ENCODE measurements at places on chromosomes 5 and 9.

GRCh38 chr5:102663749-102664530, 91.2 kb upstream of the PAM start:
- DNase-seq, result no peak

- DNase-seq, result peak; percentile 93
These were observed 8.1 kb downstream of the NDST1 start for GRCh38 chr5:150516011-150516410.

GRCh38 chr5:88230546-88231066, 38.0 kb downstream of the TMEM161B start:
- no peak for DNase-seq

DNA sequence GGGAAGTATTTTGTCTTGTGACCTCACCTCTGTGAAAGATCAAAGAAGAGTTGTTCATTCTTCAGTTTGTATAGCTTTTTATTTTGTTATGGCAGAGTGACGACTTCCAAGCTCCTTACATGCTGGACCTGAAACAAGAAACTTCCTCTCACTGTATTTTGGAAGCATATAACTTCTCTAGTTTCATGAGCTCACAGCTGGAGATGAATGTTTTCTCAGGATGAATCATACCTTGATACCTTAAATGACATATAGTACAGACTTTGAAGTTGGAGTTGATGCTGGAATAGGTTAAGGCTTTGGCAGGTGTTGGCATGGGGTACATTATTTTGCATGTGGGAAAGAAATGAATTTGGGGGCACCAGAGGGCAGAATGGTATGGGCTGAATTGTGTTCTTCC, 112.5 kb downstream of the SLC25A46 start:
- DNase-seq, result no peak

GRCh38 chr9:127884976-127885490, 7.6 kb upstream of the AK1 start:
- no peak for DNase-seq

GRCh38 chr9:70747261-70747718, 332.8 kb upstream of the KLF9 start:
- DNase-seq, result no peak

GRCh38 chr9:131965841-131966240, 113.8 kb downstream of the MED27 start:
- no peak for DNase-seq

DNA sequence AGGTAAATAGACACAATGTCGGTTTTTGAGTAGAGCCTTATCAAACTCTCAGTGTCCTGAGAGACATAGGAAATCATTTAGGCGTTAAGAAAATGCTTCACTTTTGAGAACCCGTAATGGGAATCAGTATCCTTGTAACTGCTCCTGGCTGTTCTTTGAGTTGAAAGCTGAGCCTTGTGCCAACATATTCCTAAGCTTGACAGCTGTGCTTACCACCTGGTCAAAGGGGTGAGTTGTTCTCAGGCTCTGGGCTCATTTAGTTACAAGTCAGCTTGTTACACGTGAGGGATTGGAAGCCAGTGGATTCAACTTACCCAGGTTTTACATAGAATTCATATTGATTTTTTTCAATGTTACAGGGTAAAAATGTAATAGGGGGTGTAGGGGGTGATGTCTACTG, 145.9 kb downstream of the GABRB2 start:
- DNase-seq, result no peak

GRCh38 chr9:73179589-73179988, 27.9 kb downstream of the ANXA1 start:
- no peak for DNase-seq

DNA sequence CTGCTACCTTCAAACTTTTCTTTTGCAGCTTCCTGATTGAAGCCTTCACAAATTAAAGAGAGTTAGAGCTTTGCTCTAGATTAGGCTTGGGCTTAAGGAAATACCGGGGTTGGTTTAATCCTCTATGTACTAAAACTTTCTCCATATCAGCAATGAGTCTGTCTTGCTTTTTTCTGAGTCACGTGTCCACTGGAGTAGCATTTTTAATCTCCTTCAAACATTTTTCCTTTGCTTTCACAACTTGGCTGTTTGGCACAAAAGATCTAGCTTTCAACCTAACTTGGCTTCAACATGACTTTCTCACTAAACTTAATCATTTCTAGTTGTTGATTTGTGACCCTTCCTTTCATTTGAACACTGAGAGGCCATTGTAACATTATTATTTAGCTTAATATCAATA, 261.6 kb downstream of the PLK2 start:
- no peak for DNase-seq

DNA sequence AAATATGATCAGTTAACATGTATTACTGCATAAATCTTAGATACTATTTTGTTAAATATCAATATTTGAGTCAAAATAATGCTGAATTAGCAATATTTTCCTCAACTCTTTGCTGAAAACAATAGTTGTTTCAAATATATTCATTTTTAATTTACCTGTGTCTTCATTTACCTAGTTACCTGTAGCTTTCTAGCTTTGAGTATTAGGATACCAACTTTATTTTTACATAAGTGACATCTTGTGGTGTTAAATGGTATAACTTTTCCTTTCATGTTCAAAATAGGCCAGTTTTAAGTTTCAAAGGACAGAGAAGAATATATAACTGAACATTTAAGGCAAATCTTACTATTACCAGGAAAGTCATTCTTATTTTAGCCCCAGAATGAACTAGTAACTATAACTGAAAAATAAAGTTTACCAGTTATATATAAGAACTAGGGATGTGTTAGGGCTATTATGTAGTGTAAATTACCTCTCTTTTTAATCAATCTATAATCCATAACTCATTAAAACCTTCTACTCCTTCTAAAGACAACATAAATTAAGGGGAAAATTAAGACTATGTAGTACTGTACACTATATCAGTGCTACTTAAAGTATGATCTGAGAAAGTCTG, 25.3 kb downstream of the AP3B1 start:
- DNase-seq, result peak; percentile 49

- DNase-seq, result no peak
These were observed 114.6 kb downstream of the MRPL36 start for GRCh38 chr5:1685066-1685465.

DNA sequence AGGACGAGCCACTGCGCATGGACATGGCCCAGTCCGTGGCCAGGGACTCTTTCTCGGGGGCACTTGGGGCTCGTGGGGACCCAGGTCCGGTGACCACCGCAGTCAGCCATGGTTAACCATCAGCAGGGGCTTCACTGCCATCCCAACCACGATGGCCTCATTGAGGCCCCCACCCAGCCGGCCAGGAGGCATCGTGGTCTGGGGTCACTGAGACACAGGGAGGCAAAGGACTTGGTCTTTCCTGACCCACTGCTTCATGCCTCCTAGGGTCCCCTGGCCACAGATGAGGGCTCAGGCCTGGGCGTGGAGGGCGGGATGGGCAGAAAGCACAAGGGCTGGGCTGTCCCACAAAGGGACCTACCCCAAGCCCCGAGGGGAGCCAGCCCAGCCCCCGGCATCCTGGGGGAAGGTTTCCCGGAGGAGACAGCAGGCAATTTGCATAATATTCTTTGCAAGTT, 6.6 kb downstream of the NACC2 start:
- no peak for DNase-seq

- no peak for DNase-seq
These were observed 588.9 kb upstream of the TLE4 start for GRCh38 chr9:78982849-78983248.

DNA sequence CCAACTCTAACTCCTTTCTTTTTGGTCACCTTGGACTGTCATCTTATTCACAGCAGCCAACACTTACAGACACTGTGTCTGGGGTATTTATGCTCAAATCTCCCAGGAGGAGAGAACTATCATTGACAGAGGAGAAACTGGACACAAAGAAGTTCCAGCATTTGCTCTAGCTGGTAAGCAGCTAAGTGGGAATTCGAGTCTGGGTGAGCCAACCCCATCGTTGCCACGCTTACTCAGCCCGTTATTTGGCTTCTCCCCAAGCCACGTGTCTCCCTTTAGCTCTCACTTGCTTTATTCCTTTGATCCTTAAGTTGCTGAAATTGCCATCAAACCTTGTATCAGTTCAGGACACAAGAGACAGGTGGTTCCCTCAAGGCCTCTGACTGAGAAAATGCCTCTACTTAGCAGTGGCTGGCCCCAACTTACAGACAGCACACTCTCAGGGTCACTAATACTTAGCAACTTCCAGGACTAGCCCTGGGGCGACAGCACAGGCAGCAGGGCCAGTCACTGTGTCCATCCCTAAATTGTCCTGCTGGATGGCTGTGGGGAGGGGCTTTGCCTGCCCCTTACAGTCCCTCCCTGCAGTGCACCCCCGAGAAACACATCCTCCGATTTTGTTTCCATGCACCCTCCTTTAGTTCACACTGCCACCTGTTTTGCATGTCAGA, 1.4 kb downstream of the SLC36A2 start:
- DNase-seq, result no peak

DNA sequence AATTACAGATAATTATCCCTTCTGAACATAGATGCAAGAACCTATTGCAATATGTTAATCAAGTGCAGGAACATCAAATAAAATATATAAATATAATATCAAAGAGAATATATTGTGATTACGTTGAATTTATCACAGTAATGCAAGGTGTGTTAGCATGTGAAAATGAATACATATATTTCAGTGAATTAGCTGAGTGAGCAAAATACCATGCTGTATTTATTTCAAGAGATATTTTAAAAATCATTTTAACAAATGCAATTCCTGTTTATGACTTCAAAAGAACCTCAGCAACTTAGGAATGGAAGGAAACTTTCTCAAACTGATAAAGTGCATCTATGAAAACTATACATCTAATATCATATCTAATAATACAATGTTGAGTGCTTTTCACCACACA, 856.9 kb upstream of the PTPRD start:
- no peak for DNase-seq

- no peak for DNase-seq
These were observed 63.6 kb downstream of the CCDC192 start for GRCh38 chr5:127766676-127767335.

- DNase-seq, result no peak
These were observed 120.2 kb downstream of the CARTPT start for GRCh38 chr5:71839096-71839884.

GRCh38 chr9:16407617-16408016, 462.9 kb downstream of the BNC2 start:
- no peak for DNase-seq

DNA sequence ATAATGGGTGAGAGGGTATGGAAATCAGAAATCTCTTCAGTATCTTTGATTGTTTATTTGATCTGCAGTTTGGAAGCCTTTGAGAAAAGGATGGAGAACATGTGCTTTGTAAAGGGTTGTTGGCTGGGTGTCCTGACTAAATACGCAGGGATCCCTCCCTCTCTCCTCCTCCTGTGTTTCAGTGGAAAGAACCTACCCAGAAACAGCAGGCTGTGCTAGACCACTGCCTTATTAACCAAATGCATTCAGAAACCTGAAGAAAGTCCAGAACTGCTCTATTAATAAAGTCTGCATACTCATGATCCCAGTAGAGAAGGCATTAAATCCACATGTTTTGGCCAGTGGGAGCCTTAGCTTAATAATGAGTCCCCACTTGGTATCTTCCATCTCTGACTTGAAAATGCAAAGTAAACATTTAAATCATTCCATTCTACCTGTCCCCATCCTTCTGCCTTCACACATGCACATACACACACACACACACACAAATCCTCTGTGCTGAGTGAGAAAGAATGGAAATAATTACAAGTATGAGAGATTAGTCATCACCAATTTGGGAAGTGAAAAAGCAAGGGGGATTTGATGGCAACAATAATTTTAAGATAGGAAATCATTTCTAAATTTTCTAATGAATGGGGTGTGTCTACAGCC, 10.0 kb upstream of the LECT2 start:
- no peak for DNase-seq

- DNase-seq, result no peak
These were observed 159.3 kb upstream of the TARS1 start for GRCh38 chr5:33281431-33281843.

DNA sequence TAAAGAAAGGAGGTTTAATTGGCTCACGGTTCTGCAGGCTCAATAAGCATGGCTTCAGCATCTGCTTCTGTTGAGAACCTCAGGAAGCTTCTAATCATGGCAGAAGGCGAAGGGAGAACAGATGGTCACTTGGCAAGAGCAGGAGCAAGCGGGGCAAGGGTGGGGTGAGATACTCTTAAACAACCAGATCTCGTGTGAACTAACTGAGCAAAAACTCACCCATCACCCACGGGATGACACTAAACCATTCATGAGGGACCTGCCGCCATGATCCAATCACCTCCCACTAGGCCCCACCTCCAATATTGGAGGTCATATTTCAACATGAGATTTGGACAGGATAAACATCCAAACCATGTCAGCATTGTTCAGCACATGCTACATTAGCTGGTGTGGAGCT, 89.1 kb upstream of the HAND1 start:
- no peak for DNase-seq

DNA sequence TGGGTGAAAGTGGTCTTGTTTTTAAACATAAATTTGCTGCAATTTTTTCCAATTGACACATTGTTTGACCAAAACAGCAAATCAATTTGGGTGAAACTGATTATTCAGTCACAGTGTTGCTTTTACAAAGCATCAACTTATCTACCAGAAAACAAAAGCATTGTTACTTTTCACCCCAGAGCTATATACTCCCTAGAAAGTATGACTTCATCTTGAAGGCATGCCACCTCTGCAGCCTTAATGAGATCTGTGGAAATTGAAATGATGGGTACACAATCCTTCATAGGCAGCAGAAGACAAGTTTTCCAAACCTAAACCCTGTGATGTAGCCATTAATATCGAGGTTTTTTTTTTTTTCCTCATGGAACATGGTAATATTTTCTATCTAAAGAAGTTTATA, 615.9 kb downstream of the CHSY3 start:
- DNase-seq, result no peak

DNA sequence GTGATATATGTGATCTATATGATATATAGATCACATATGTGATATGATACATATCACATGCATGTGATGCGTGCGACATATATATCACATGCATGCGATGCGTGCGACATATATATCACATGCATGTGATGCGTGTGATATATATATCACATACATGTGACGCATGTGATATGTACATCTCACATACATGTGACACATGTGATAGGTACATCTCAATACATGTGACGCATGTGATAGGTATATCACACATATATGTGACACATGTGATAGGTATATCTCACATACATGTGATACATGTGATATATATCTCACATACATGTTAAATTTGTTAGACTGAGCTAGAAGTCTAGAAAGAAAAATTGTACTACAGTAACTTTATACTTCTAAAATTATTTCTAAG, 1095.9 kb downstream of the EFNA5 start:
- no peak for DNase-seq

DNA sequence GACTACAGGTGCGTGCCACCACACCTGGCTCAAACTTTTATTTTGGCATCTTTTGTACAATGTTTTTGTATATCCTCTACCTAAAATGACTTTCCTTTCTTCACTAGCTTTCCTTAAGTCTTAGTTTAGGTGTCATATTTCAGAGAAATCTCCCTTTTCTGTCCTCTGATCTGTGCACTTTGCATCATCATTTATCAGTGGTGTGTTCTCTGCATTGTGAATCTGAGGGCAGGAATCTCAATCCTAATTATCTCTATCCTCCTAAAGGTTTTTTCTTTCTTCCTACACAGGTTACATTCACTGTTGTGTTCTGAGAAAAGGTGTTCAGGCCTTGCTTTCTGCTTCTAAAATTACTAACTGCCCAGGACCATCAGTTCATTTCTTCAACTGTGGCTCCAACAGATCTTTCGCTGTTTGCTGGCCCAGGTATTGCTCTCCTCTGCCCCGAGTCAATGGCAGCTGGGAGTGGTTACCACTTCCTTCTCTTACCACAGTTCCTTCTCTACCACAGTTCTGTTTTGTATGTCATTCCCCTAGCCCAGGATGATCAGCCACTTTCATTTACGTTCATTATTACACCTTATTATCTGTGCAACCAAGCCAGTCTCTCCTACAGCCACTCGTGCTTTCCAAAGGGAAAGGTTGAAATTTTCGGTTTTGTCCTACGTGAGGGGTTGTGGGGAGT, 14.0 kb downstream of the TGFBR1 start:
- peak; percentile 73 for DNase-seq

Measured in hematopoietic multipotent progenitor cell treated with erythropoietin and hydrocortisone succinate and interleukin-3 and kit ligand, for 4 days (in vitro differentiated cells).